Keratinocyte (primary cell): ENCODE measurements at places on chromosomes 2 and 18.

GRCh38 chr2:69731147-69731970 is 10.6 kb upstream of the ANXA4 start:
- DNase-seq, result no peak
- no peak overlapping the region for H3K27ac ChIP-seq
- no peak overlapping the region for H3K4me3 ChIP-seq
- no peaks in the 10 kb centered on the region for H3K4me1 ChIP-seq
- no peaks in the 10 kb centered on the region for H3K27me3 ChIP-seq

- DNase-seq, result no peak
- no peak overlapping the region for H3K4me3 ChIP-seq
- H3K4me1 ChIP-seq, result no peaks in the 10 kb centered on the region
- no peaks in the 10 kb centered on the region for H3K36me3 ChIP-seq
- no peaks in the 10 kb centered on the region for H3K27me3 ChIP-seq
- H3K27ac ChIP-seq, result no peak overlapping the region
Measured at GRCh38 chr2:42067521-42067920, 19.7 kb downstream of the PKDCC start.

DNA sequence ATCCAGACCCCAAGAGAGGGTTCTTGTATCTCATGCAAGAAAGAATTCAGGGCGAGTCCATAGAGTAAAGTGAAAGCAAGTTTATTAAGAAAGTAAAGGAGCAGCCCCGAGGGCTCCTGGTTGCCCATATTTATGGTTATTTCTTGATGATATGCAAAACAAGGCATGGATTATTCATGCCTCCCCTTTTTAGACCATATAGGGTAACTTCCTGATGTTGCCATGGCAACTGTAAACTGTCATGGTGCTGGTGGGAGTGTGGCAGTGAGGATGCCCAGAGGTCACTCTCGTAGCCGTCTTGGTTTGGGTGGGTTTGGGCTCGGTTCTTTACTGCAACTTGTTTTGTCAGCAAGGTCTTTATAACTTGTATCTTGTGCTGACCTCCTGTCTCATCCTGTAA is 750.2 kb upstream of the FANCL start:
- H3K4me1 ChIP-seq, result no peaks in the 10 kb centered on the region
- H3K4me3 ChIP-seq, result no peak overlapping the region
- H3K27me3 ChIP-seq, result no peaks in the 10 kb centered on the region
- H3K36me3 ChIP-seq, result no peaks in the 10 kb centered on the region

GRCh38 chr2:170714381-170715061 is 616 bp upstream of the SP5 start:
- DNase-seq, result no peak
- H3K4me1 ChIP-seq, result peaks cover 3% of the 10 kb centered on the region
- H3K27ac ChIP-seq, result no peak overlapping the region
- no peaks in the 10 kb centered on the region for H3K36me3 ChIP-seq

- peaks cover under 1% of the 10 kb centered on the region for H3K4me1 ChIP-seq
- H3K36me3 ChIP-seq, result peaks cover 9% of the 10 kb centered on the region
- no peak for DNase-seq
- no peaks in the 10 kb centered on the region for H3K27me3 ChIP-seq
- no peak overlapping the region for H3K27ac ChIP-seq
Measured at GRCh38 chr2:224022486-224022885, 16.6 kb downstream of the SERPINE2 start.

DNA sequence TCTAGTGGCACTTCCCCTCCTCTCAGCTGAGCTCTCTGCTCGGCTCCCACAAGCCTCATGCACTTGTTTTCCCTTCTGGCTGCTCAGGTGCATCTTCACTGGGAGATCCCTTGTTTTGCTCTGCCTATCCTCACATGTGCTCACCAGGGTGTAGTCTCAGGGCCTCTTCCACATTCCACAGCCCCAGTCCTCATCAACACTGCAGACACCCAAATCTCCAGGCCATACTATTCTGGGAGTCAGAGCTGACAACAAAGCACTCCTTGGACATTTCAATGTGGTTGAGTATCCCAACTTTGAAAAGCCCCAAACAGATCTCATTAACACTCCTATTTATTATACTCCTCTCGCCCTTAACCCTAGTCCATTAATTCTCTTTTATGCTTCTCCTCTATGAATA is 71.3 kb downstream of the CCDC93 start:
- peaks cover 48% of the 10 kb centered on the region for H3K36me3 ChIP-seq
- DNase-seq, result no peak
- no peaks in the 10 kb centered on the region for H3K4me1 ChIP-seq
- H3K4me3 ChIP-seq, result no peak overlapping the region

- no peak overlapping the region for H3K4me3 ChIP-seq
- peaks cover 23% of the 10 kb centered on the region for H3K36me3 ChIP-seq
- peaks cover 23% of the 10 kb centered on the region for H3K4me1 ChIP-seq
- no peak overlapping the region for H3K27ac ChIP-seq
Measured at GRCh38 chr2:207157162-207157481, 8.6 kb downstream of the KLF7 start.

- H3K4me1 ChIP-seq, result no peaks in the 10 kb centered on the region
- no peak for DNase-seq
- no peak overlapping the region for H3K27ac ChIP-seq
- no peaks in the 10 kb centered on the region for H3K36me3 ChIP-seq
- H3K27me3 ChIP-seq, result no peaks in the 10 kb centered on the region
Measured at GRCh38 chr2:115011721-115012120, 569.3 kb downstream of the DPP10 start.

GRCh38 chr2:211203986-211204385 is 647.6 kb downstream of the CPS1 start:
- H3K27me3 ChIP-seq, result no peaks in the 10 kb centered on the region
- no peak overlapping the region for H3K27ac ChIP-seq
- H3K4me1 ChIP-seq, result no peaks in the 10 kb centered on the region
- H3K36me3 ChIP-seq, result no peaks in the 10 kb centered on the region
- no peak for DNase-seq

DNA sequence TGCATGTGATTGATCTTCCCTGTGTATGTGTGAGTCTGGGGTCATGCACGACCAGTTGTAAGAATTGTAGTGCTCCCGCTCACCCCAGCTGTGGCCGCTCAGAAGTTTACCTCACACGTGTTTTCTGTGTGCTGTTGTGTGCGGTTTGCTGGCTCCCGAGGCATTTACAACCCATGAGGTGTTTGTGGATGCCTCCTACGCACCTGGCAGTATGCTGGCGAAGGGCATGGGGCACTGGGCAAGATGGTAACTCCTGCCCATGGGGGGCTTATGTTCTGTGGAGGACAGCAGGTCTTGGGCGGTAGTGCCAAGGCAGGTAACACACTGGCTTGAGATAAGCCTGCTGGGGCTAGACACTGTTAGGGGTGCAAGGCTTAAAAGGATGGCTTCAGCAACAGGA is 102.6 kb upstream of the HS6ST1 start:
- no peaks in the 10 kb centered on the region for H3K36me3 ChIP-seq
- no peaks in the 10 kb centered on the region for H3K27me3 ChIP-seq
- no peak overlapping the region for H3K27ac ChIP-seq

- no peaks in the 10 kb centered on the region for H3K4me1 ChIP-seq
- H3K4me3 ChIP-seq, result no peak overlapping the region
- H3K27me3 ChIP-seq, result no peaks in the 10 kb centered on the region
- no peaks in the 10 kb centered on the region for H3K36me3 ChIP-seq
- no peak overlapping the region for H3K27ac ChIP-seq
- no peak for DNase-seq
Measured at GRCh38 chr2:203619267-203619878, 84.3 kb upstream of the RAPH1 start.

DNA sequence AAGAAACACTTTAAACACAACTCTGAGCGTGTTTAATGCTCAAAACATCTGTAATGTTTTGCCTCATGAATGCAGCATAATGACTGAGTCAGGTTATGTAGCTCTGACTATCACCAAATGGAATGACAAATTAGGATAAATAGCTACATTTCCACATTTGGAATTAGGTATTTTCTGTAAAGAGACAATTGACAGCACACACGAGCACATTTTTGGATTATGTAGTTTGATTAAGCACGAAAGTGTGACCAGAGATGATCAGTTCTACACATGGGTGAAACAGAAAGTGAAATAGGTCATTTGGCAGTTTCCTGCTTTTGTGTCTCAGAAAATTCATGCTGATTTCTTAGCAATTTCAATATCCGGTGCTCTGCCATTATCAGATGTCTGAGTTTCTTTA is 29.0 kb downstream of the LPIN1 start:
- no peak overlapping the region for H3K27ac ChIP-seq
- H3K4me3 ChIP-seq, result no peak overlapping the region
- H3K4me1 ChIP-seq, result peaks cover 3% of the 10 kb centered on the region
- peaks cover 54% of the 10 kb centered on the region for H3K36me3 ChIP-seq
- DNase-seq, result no peak
- H3K27me3 ChIP-seq, result no peaks in the 10 kb centered on the region

DNA sequence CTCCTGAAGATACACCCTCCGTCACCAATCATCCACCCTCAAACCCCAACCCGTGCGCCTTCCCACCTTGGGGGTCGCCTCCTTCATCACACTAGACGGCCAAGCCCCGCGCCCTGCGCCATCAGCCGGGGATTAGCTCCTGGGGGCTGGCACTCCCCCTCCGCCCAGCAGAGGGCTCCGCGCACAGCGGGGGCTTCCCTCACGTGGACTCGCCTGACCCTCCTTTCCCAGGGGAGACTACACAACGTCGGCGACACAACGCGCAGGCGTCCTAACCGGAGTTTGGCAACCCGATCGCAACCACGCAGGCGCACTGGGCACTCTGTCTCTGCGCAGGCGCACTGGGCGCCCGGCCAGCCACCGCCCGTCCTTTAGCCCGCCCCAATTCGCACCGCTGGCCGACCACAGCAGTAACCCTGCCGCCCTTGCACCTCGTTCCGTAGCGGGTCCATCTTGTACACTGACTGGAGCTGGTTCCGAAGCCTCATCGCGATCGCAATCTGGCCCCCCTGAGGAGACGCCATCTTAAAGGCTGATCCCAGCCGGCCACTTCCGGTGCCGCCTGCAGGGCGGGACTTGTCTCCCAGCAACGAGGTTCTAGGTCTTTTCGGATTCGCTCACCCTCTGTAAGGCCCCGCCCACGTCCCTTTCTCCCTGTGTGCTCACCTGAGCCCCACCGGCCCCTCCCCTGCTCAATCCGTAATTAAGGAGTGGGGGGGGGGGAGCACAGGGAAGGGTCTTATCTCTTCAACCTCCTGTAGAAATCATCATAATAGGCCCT is at the start of gene PCGF1:
TSS of gene PCGF1 (minus strand) at position 551 of the 781 bp plus-strand sequence. CDS start at position 524, 27 bp downstream.
- H3K36me3 ChIP-seq, result peaks cover 10% of the 10 kb centered on the region
- H3K4me1 ChIP-seq, result peaks cover 32% of the 10 kb centered on the region
- H3K4me3 ChIP-seq, result peak within 1 kb of the TSS; percentile 85
- H3K27me3 ChIP-seq, result peaks cover 18% of the 10 kb centered on the region

DNA sequence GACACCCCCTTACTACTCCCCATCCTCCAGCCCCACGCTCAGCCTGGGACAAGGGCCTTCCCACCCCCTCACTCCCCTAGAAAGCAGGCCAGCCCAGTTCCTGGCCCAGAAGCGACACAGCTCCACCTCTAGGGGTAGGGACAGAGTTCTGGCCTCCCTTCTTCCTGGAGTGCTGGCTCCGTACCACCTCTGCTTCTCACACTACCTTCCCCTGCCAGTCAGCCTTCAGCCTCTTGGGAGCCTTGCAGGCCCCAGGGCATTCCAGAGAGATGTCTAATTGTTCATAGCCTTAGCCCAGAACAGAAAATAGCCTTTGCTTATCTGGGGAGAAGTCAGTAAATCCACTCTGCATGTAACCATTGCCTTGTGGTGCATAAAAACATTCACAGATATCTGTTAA is 13.1 kb upstream of the CATIP start:
- DNase-seq, result no peak
- H3K4me3 ChIP-seq, result no peak overlapping the region
- H3K27ac ChIP-seq, result no peak overlapping the region
- no peaks in the 10 kb centered on the region for H3K27me3 ChIP-seq

DNA sequence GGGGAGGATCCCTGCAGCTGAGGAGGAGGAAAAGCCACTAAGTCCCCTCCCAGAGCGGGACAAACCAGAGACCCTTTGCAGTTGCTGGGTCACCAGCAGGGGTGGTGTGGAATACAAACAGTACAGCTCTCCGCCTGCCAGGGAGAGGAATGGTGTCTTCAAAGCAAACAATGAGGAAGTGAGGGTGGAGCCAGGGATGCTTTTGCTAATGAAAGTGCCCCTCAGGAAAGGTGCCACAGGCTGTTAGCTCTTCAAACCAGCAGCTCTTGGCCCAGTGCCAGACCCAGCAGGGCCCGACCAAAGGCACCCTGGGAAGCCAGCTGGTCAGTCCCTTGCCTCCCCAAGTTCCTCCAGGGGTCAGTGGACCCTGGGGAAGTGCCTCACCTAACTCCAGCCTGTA is 102.8 kb downstream of the HIBCH start:
- no peak for DNase-seq
- no peak overlapping the region for H3K27ac ChIP-seq
- H3K4me1 ChIP-seq, result no peaks in the 10 kb centered on the region
- no peak overlapping the region for H3K4me3 ChIP-seq

DNA sequence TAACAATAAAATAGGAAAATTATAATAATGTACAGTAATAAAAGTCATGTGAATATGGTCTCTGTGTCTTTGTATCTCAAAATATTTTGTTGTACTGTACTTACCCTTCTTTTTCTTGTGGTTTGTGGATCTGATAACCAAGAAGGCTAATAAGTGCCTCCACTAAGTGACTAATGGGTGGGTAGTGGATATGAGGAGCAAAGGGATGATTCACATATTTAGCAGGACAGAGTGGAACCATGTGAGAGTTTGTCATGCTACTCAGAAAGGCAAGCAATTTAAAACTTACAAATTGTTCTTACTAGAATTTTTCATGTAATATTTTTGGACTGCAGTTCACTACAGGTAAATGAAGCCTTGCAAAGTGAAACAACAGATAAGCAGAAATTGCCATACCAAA is 1241.2 kb upstream of the CDH2 start:
- H3K4me3 ChIP-seq, result no peak overlapping the region
- H3K4me1 ChIP-seq, result no peaks in the 10 kb centered on the region
- no peak for DNase-seq
- no peaks in the 10 kb centered on the region for H3K36me3 ChIP-seq

- H3K4me3 ChIP-seq, result no peak overlapping the region
- no peak for DNase-seq
- no peaks in the 10 kb centered on the region for H3K36me3 ChIP-seq
- no peak overlapping the region for H3K27ac ChIP-seq
- no peaks in the 10 kb centered on the region for H3K4me1 ChIP-seq
Measured at GRCh38 chr18:57640749-57641148, 19.1 kb upstream of the NARS1 start.

DNA sequence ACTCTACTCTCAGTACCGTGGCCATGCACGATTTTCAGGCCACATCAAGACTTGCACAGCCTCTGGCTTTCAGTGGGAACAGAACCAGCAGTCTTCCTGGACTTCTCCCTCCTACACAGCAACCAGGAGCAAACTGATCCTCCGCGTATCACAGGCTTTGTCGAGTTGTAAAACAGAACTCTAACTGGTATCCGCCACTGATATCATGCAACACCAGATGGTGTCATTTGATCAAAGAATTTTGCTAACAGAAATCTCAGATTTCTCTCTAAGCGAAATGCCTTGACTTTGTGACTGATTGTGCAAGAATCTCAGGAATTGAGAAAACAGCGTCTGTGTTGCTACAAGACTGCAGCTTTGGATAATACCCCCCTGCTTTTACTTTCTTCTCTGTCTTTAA is 85.7 kb downstream of the COPS8 start:
- no peak overlapping the region for H3K4me3 ChIP-seq
- no peak for DNase-seq
- no peaks in the 10 kb centered on the region for H3K4me1 ChIP-seq
- H3K27me3 ChIP-seq, result no peaks in the 10 kb centered on the region
- no peak overlapping the region for H3K27ac ChIP-seq
- no peaks in the 10 kb centered on the region for H3K36me3 ChIP-seq
